Stimulated activated CD8-positive, alpha-beta memory T cell treated with anti-CD3 and anti-CD28 coated beads, Interleukin-7, amount 100 ng/mL, for 4 hours (primary cell): ENCODE measurements at places on chromosomes 4 and X.

DNA sequence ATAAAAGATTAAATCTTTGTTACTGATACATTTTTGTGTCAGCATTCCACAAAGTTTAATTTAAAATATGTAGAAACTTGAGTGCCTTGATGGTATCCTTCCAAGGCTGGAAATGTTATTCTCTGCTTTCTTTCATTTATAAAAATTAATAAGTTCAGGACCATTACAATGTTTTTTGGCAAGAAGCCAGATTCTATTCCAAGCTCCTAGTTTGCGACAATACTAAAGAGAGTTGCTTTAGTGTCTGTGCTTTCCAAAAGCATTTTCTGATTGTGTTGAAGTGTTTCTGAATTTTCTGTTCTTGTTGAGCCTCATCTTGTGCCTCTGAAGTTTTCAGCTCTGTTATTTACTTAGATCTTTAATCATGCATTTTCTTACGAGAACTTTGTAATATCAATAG lies 516.2 kb downstream of the KCTD8 start:
- DNase-seq = no peak

- DNase-seq = no peak
These were observed 248.5 kb upstream of the CXXC4 start for GRCh38 chr4:104743215-104743653.

DNA sequence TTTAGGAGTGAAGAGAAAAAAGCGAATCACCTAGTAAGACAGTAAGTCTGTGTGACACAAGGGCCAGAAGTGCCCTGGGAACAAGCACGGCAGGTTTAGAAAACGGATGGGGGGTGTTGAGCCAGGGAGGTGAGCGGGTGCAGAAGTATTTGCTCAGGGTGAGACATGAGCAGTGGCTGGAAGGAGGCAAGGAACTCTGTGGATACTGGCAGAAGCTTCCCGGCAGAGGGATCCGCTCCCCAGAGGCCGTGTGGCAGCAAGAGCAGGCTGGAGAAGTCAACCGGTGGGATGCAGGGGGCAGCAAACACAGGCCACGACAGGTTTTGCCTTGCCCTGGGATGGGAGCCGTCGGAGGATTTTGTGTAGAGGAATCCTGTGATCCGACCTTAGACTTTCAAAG lies 2.3 kb upstream of the UVSSA start:
- no peak for DNase-seq

- no peak for DNase-seq
These were observed 329.4 kb upstream of the PPARGC1A start for GRCh38 chr4:24219209-24219608.

- DNase-seq = no peak
These were observed 13.9 kb downstream of the LCORL start for GRCh38 chr4:18007625-18008024.

DNA sequence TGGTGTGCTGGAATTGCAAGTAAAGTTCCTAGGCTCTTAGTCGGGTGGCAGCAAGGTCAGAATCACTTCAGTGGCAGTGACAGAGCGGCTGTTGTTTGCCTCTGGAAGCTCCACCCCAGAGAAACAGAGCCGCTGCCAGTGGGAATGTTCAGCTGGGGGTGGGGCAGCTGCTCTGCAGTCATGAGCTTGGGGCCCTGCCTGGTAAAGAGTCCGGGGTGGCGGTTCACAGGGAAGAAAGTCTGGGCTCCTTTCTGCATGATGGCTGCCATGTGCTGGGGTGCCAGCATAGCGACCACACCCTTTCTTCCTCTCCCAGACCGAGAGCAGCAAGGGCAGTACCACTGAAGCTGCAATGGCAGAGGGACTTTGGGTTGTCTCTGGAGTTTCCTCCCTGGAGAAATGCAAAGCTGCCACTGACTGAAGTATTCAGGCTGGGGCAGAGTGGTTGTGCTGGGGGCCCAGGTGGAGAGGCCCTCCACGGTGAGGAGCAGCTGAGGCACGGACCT lies 108.8 kb upstream of the CENPE start:
- DNase-seq = no peak

GRCh38 chr4:180285796-180286195 lies 1957.4 kb upstream of the TENM3 start:
- no peak for DNase-seq

DNA sequence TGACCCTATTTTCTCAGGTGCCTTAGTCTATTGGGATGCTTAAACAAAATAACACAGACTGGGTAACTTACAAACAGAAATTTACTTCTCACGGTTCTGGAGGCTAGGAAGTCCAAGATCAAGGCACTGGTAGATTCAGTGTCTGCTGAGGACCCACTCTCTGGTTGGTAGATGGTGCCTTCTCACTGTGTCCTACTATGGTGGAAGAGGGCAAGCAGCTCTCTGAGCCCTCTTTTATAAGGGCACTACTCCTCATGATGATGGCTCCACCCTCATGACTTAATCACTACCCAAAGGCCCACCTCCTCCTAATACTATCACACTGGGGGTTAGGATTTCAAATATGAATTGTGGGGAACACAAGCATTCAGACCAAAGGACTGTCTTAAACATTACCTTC lies 11.8 kb downstream of the SMIM14 start:
- no peak for DNase-seq

DNA sequence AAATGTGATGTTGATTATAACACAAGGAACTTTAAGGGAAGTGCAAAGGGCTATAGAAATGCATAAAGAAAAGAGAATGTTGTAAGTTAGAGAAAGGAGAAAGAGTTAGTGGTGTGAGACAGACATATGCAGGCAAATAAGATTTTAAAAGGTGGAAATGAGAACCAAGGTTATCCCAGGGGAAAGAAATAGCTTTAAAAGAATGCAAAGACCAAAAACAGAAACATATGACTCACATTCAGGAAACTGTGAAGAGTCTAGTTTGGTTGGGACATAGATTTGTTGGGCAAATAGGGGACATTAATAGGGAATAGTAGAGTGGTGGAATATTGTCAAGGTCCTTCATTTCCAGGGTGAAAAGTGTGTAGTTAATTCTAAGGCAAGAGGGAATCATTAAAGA lies 52.4 kb downstream of the MAPK10 start:
- no peak for DNase-seq

- DNase-seq = no peak
These were observed 3.5 kb downstream of the UCHL1 start for GRCh38 chr4:41260116-41260733.

GRCh38 chrX:23964191-23964590 lies 56.4 kb downstream of the CXorf58 start:
- no peak for DNase-seq

- DNase-seq = no peak
These were observed 216.4 kb downstream of the PALLD start for GRCh38 chr4:168713253-168713652.

DNA sequence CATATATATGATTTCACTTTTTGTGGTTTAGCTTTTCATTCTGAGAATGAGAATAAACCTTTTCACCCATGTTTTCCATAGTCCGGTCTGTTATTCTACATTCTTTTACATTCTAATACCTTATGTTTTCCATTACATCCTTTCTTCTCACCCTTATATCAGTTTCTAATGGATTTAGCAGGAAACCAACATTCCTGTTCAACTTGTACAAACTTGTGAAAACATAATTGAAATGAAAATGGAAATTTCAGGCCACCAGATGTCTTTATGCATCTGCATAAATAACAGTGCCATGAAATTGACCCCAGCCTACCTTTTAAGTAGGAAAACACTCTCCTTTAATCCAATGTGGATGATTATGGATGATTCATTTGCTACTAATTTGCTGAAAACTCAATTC lies 494.8 kb upstream of the ZFP42 start:
- no peak for DNase-seq

DNA sequence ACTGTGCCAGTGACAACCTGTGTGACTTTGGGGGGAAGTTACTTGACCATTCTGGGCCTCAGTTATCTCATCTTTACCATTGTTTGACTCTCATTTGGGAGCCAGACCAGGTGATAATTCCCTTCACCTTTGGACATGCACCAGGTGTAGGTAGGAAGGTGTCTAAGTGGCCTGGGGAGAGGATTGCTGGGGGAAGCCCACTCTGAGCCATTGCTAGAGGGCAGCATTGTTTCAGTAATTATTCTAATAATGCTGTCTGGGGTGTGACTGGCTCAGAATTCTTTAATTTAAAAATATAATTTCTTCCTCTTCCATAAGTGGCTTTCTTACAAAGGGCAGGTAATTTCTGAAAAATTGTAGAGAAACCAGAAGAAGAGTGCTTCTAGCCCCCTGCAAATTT lies 104.3 kb downstream of the RTL9 start:
- no peak for DNase-seq

DNA sequence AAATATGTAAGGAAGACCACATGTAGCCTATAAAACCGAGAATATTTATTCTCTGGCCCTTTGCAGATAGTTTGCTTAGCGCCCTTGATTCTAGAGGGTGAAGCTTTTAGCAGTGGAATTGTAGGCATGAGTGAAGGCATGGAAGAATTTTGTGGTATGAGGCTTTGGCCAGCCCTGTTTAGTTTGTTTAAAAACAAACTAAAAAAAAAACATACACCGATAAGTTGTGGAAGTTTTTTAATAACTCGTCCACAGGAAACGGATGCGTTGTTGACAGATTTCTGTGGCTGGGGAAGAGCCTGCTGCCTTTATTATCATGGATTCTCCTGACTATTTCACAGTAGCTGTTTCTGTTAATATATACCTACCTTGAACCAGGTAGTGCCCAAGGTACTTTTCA lies 194.7 kb upstream of the LNX1 start:
- DNase-seq = no peak

- DNase-seq = no peak
These were observed 175.2 kb upstream of the ANKRD50 start for GRCh38 chr4:124887739-124888138.

- no peak for DNase-seq
These were observed 97.0 kb downstream of the SOWAHB start for GRCh38 chr4:76800902-76801301.

GRCh38 chr4:105025263-105026017 lies 121.2 kb upstream of the TET2 start:
- DNase-seq = no peak

DNA sequence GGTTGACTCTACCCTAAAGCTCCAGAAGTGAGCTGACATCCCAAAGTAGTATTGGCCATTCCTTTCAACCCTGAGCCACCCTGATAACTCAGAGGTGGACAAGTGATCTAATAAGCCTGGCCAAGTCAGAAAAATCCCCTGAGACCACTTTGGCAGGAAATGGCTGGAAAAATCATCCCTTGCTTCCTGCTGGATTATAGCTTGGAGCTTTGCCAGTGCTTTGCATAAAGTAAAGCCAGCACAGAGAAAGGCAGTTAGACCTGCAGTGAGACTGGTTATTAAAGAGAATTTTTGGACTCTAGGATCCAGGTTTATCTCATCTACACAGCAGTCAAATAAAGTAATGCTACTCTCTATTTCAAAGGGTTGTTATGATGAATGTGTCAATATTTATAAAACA lies 6.4 kb downstream of the CXCL3 start:
- no peak for DNase-seq

- no peak for DNase-seq
These were observed 103.3 kb upstream of the PCDH18 start for GRCh38 chr4:137635601-137636000.

DNA sequence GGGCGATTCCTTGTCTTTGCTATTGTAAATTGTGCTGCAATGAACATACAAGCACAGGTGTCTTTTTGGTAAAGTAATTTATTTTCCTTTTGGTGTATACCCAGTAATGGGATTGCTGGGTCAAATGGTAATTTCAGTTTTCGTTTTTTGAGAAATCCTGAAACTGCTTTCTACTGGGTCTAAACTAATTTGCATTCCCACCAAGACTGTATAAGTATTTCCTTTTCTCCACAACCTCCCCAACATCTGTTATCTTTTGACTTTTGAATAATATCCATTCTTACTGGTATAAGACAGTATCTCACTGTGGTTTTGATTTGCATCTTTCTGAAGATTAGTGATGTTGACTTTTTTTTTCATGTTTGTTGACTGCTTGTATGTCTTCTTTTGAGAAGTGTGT lies 2506.0 kb downstream of the PCDH7 start:
- no peak for DNase-seq

GRCh38 chr4:168353746-168354145 lies 35.2 kb upstream of the DDX60 start:
- no peak for DNase-seq

GRCh38 chrX:2264179-2265030 lies 236.4 kb downstream of the DHRSX start:
- DNase-seq = no peak

GRCh38 chr4:101418055-101418454 lies 70.7 kb upstream of the PPP3CA start:
- DNase-seq = peak; percentile 38

- no peak for DNase-seq
These were observed 195.2 kb upstream of the C1QTNF7 start for GRCh38 chr4:15232366-15233263.

DNA sequence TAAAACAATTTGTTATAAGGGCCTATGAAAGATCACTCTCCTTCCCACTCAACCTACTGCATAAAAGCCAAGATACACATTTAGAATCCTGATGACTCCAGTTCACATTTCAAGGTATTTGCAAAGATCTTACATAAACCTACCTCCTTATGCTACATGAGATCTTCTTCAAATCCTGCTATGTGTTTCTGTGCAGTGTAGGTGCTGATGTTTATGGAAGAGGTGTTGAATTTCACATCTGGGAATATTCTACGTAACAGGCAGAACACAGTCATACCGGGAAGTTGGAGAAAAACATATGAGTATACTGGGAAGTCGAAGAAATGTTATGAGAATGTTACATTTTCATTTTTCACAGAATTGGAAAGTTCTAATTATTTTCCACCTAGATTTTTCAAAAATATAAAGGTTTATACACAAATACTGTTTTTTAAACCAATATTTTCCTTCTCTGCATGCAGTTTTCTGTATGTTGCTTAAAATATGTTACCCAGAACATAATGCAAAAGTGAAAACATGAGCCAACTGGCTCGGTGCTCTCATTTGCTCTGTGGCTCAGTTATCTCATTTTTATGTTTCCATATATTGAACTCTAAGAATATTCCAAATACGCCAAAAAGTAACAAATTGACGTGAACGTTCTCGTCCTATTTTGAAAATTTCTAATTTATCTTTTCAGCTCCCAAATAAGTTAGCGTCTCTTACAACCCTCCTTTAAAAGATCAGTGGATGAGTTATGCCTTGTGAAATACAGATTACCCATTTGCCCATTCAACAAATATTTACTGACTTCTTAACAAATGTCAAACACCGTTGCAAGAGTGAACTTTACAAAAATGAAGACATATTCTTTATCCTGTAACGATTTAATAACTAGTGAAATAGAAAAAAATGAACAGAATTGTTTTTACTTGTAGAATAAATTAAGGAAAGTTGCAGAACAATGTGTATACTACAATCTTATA lies 899.3 kb downstream of the STIM2 start:
- no peak for DNase-seq

DNA sequence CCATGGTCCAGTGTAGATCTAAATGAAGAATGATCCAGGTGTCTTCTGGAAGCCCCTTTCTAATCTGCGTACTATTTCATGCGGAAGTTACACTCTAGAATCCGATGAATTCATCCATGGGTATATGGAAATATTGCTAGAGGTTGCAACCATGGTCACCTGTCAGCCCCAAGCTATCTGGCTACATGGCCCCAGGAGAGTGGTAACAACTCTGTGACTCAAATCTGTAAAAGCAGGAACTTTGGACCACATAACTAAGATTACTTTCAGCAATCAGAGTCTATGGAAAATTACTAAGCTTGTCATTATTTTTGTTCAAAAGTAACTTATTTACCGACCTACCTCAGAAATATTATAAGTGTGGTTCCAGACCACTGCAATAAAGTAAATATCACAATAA lies 150.6 kb upstream of the MED14 start:
- no peak for DNase-seq

GRCh38 chr4:185567381-185568376 lies 32.4 kb upstream of the PDLIM3 start:
- no peak for DNase-seq

GRCh38 chr4:185730849-185731608 lies 81.0 kb downstream of the SORBS2 start:
- DNase-seq = no peak

- DNase-seq = no peak
These were observed 64.3 kb upstream of the EMCN start for GRCh38 chr4:100582146-100582545.
